Astrocyte (in vitro differentiated cells and primary cell): ENCODE measurements at places on chromosomes 11 and 22.

GRCh38 chr11:115765803-115766239, 261.6 kb upstream of the CADM1 start:
- DNase-seq, result peak; percentile 35

DNA sequence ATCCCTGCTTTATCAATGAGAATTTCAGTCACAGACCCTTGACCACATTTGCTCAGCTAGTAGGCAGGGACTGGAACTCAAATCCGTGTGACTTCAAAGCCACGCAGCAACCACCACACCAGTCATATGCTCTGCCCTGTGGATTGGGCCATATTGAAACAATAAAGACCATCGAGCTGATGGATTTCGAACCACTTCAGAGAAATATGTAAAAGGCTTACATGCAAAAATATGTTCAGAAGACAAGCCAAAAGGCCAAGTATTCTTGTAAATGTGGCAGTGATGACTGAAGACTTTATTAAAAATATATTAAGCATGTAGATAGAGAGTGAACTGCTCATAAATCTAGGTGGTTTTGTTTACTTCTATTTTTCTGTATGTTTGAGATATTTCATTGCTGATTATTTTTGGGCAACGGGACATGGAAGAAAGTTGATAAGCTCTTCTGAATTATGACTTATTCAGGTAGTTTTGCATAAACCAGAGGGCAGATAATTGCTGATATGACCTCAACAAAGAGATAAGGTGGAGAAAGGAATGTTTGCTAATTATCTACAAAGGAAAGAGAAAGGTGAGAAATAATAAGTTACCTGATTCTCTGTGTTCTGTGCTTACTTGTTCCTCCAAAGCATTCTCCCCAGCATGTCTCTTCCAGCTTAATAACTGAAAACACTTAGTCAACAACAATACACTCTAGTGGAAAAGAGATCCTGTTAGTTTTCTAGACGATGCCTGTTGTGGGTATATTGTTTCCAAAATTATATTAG, 99.4 kb downstream of the PDHX start:
- no peak for DNase-seq

DNA sequence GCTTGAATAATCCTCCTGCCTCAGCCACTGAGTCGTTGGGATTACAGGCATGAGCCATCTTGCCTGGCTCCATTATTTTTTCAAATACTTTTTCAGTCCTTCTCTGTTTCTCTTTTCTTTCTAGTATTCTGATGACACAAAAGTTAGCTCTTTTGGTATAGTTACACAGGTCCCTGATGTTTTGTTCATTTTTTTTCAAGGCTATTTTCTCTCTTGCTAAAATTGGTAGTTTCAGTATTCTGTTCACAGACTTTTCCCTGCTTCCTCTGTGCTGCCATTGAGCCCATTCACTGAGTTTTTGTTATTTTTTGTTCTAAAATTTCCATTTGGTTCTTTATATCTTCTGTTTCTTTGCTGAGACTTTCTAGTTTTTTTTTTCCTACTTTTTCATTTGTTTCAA, 166.5 kb downstream of the UVRAG start:
- no peak for DNase-seq

DNA sequence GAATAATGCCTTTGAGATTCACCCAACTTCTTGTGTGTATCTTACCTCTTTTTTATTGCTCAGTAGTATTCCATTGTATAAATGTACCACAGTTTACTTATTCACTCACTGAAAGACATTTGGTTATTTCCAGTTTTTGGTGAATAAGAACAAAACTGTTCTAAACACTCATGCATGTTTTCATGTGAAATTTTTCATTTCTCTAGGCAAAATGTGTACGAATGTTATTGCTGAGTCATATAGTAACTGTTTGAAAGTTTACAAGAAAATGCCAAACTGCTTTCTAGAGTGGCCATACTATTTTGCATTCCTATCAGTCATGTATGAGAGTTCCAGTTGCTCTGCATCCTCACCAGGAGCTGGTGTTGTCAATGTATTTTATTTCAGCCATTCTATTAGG, 8.8 kb upstream of the EMSY start:
- no peak for DNase-seq

- DNase-seq, result no peak
These were observed 53.8 kb downstream of the PKNOX2 start for GRCh38 chr11:125218336-125218735.

DNA sequence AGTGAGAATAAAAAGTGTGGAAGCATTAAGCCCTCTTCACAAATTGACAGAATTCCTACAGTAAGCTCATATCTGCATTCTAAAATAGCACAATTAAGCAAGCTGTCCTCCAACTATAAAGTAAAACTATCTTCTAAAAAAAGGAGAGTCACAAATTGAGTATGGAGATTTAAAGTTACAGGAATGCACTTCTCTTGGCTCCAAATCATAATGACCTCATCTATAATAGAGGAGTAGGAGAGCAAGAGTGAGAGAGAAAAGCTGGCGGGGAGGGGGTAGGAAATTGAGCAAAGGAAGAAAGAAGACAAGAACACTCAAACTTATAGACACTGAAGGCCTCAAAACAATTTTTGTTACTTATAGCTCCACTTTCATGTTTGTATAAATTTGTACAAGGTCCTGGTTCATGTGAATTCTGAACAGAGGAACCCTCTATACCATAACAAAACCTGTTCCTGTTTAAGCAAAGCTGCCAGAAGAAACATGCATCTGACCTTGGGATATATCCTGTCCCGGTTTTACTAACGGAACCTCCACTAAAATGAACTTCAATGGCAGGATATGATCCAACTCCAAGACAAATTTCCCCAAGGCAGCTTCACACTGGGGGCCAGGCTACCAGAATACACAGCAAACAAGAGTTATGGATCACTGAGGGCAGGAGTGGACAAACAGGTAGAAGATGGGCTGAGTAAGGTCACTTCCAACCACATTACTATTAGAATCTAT, 37.2 kb downstream of the SLC35F2 start:
- DNase-seq, result peak; percentile 65

DNA sequence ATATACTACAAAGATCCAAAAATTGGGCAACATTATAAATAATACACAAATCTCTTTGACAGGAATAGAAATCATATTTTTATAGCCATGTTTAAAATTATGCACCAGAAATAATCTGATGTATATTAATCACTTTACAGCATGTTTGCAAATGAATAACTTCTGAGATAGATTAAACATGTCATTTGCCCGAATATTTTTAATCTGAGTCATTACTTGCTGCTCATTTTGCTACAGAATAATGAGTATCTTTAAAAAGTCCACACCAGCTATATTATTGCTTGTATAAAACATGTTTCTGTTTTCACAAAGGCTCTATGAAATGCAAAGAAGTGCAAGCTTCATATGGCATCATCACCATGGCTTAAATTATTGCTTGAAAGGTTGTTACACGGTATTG, 336.8 kb downstream of the GUCY1A2 start:
- peak; percentile 8 for DNase-seq

- DNase-seq, result peak; percentile 25
These were observed 18.0 kb upstream of the IL17REL start for GRCh38 chr22:50030297-50031188.

- no peak for DNase-seq
These were observed 1002.7 kb downstream of the BRD1 start for GRCh38 chr22:48824712-48825651.

DNA sequence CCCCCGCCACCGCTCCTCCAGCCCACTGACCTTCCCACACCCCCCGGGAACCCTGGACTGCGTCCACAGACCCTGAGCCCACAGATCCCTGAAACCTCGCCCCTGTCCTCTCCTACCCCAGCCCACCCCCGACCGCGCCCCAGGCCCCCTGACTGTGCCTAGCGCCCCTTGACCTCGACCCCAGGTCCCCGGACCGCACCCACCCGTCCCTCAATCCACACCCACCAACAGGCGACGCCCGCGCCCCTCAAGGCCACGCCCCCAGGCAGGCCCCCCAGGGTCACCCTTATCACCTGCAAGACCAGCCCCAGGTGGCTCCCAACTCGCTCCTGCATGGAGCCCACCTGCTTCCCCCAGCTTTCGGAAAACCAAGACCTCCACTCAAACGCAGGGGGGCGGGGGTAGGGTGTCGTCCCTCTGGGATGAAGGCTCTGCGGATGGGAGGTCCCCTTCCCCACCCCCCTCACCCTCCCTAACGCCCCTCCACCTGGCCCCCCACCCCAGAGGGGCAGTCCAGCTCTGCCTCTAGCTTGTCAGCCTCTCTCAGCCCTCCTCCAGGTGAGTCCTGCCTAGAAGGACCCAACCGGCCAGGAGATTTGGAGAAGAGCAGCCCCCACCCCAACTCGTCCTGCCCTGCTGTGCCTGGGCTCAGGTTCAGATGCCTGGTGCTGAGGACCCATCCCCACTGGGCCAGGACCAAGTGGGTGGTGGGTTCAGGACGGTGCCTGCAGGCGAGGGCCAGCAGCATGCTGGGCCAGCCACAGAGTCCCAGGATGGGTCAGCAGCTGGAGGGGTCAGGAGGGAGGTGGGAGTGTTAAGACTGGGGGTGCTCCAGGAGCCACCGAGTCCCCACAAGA, 3.1 kb upstream of the IL17REL start:
- no peak for DNase-seq

DNA sequence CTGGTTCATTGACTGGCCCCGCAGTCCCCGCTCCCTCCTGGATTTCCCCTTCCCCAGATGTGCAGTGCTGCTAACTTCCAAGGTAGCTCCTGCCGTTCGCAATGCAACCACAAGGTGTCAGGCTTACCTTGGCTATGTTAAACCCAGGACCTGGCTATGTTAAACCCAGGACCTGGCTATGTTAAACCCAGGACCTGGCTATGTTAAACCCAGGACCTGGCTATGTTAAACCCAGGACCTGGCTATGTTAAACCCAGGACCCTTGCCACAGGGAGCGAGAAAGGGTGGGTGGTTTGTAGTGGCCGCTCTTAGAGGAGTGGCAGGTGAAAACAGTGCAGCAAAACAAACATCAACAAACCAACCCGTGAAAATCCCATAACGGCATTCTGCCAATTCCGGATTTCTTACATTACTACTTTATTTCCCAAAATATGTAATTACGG, 2.9 kb upstream of the ADAMTS8 start:
- DNase-seq, result peak; percentile 34

- no peak for DNase-seq
These were observed 355.6 kb downstream of the OPCML start for GRCh38 chr11:133176748-133177147.

DNA sequence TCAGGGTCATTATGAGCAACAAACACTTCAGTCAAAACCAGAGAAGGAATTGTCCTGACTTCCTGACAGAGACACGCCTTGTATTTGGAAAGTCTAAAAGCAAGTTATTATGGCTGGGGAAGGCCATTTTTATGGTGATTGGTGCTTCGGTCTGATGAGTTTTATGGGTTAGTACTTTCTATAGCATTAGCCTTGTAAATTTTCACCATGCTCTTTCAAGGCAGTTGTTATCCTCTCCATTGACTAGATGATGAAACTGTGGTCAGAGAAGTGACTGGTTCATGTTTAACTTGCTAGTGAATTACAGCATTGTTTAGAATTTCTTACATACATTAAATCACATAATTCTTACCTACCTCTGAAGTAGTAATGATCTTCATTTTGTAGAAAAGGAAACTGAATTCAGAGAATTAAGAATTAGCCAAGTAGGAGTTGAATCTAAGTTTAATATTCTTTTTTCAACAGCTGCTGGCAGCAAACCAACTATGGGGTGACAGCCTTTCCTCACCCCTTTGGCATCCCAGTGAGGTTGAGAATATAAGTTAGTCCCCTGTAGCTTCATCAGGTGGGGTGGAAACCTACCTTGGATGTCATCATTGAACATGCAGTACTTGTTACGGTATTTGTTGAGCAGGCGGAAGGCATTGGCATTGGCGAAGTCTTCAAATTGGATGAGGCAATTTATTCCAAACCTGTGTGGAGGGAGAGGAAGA, 90.0 kb downstream of the CCDC81 start:
- DNase-seq, result no peak

DNA sequence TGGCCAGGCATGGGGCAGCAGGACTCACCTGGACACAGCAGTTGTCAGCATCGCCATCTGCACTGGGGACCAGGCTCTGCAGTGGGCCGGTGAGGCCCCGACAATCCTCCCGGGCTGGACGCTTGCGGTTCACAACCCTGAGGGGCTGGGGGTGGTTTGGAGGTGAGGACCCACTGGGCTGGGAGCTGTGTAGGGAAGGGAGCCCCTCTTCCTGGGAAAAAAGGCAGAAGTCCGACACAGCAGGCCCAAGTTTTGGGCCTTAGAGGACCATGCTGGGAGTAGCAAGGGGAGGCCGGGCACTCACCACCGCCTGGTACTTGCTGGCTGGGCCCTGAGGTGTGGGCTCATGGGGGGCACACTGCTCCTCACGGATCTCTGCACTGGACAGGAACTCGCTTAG, 39.8 kb upstream of the KCNJ11 start:
- DNase-seq, result no peak

GRCh38 chr11:132048040-132048439, 677.6 kb downstream of the NTM start:
- DNase-seq, result no peak

GRCh38 chr11:112522536-112522935, 261.9 kb upstream of the PLET1 start:
- no peak for DNase-seq

DNA sequence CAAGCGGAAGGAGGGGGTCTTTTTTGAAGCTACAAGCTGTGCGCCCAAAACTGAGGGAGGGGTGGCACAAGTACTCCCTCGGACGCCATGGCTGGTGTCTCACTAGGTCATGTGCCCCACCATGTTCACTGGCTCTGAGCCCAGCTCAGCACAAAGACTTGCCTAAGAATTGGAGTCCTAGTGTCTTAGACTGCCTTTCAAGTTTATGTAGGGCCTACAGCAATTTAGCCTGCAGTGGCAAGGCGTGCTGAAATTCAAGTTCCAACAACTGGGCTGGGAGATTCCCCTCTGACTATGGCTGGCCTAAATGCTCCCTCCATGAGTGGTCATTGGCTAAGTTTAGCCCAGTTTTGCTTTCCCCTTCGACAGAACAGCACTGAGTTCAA, 27.3 kb downstream of the FCHSD2 start:
- DNase-seq, result no peak

GRCh38 chr11:23310276-23310675, 450.0 kb upstream of the CCDC179 start:
- peak; percentile 82 for DNase-seq

DNA sequence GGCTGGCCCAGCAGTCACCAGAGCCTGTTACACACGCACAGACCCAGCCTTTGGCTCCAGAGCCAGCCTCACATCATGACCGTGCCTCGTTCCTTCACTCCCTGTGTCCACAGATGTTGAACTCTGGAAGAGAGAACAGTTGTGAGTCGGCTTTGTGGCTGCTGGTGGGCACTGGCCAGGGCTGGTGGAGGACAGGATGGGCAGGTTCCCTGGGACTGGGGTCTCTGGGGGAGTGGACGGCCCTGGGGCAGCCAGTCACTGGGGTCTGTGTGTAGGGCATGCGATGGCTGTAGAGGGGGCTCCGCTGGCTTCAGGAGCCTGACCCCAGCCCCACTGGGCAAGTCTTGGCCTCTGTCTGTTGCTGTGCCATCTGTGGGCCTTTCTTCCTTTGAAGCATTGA, 1070.1 kb downstream of the BRD1 start:
- DNase-seq, result no peak
